Activated T-helper 17 cell treated with anti-CD3 and anti-CD28 coated beads, Interleukin-2, amount 50 U/mL, for 72 hours (primary cell): ENCODE measurements at places on chromosomes 5 and 9. TPM values are rescaled to one million over a fixed set of nuclear protein-coding genes. Genes with fewer than 3 reads are reported as not detected.

DNA sequence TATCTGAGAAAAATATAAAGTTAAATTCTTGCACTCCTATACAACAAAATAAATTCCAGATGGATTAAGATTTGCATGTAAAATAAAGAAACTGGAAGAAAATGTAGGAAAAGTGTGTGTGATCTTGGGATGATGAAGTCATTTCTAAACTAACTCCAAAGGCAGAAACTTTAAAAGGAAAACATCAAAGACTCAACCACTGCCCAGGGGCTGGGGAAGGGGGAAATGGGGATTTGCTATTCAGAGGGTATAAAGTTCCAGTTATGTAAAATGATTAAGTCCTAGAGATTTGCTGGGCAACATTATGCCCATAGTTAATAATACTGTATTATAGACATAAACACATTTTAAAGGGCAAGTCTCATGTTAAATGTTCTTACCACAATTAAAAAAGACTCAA is 254.5 kb downstream of the DEPDC1B start:
- no peak overlapping the region for H3K27ac ChIP-seq
- ATAC-seq, result no peak
- H3K4me1 ChIP-seq, result no peaks in the 10 kb centered on the region
- no peak overlapping the region for H3K4me3 ChIP-seq
- no peaks in the 10 kb centered on the region for H3K36me3 ChIP-seq
- H3K27me3 ChIP-seq, result no peaks in the 10 kb centered on the region

DNA sequence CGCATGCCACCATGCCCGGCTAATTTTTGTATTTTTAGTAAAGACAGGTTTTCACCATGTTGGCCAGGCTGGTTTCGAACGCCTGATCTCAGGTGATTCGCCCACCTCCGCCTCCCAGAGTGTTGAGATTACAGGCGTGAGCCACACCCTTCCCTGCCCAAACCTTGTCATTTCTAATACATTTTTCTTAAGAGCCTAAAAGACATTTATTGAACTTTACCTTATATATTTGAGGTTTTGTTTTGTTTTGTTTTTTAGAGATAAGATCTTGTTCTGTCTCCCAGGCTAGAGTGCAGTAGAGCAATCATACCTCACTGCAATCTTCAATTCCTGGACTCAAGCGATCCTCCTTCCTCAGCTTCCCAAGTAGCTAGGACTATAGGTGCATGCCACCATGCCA is 39.8 kb upstream of the FANCC start:
- no peak overlapping the region for H3K4me3 ChIP-seq
- peaks cover 23% of the 10 kb centered on the region for H3K27me3 ChIP-seq
- no peaks in the 10 kb centered on the region for H3K36me3 ChIP-seq
- no peak overlapping the region for H3K27ac ChIP-seq
- no peak for ATAC-seq

Gene TAF1L
- total RNA-seq, result 0.06 TPM

- H3K27ac ChIP-seq, result no peak overlapping the region
- H3K4me1 ChIP-seq, result no peaks in the 10 kb centered on the region
- ATAC-seq, result no peak
- no peaks in the 10 kb centered on the region for H3K36me3 ChIP-seq
- no peaks in the 10 kb centered on the region for H3K27me3 ChIP-seq
Measured at GRCh38 chr5:167853421-167853820, 438.0 kb upstream of the WWC1 start.

DNA sequence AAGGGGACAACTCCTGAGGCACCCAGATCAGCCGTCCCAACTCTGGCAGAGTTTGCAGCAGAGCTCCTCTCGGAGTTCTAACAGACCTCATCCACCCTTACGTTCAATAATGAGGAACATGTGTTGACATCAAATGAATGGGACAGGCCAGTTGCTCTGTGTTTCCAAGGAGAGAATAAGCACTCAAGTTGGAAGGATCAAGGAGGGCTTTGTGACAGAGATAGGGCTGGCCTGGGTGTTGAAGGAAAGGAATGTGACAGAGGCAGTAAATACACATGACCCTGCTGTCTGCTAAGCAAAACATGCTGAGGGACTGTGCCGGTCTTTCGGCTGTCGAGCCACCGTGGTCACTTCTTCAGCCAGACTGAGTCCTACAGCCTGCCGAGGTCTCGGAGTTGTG is 48.2 kb downstream of the GPR107 start:
- no peak for ATAC-seq
- peaks cover 5% of the 10 kb centered on the region for H3K4me1 ChIP-seq
- H3K36me3 ChIP-seq, result peaks cover 91% of the 10 kb centered on the region
- H3K27me3 ChIP-seq, result no peaks in the 10 kb centered on the region

Gene ENTREP1
- total RNA-seq, result not detected

Gene SPATA31A3
- not detected for total RNA-seq

DNA sequence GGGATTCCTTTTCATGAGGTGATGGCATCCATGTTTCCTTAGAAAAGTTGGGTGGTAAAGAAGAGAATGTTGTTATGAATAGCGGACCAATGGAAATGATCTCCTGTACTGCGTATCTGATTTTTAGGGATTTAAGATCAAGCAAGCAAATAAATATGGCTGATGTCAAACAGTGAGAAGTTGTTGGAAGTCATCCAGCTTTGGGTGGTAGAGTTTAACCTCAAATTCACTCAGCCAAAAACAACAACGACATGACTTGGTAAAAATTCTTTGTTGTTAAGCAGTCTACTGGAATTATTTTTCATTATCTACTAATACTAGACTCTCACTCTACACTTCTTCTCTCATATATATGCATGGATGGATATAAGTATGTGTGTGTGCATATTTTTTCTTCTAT is 426.5 kb downstream of the CTNND2 start:
- H3K27me3 ChIP-seq, result peaks cover 18% of the 10 kb centered on the region
- no peaks in the 10 kb centered on the region for H3K36me3 ChIP-seq
- ATAC-seq, result no peak
- no peak overlapping the region for H3K4me3 ChIP-seq

Gene SPATA31C2
- not detected for total RNA-seq
